ENCODE measurements at places on chromosomes 6 and 20.

DNA sequence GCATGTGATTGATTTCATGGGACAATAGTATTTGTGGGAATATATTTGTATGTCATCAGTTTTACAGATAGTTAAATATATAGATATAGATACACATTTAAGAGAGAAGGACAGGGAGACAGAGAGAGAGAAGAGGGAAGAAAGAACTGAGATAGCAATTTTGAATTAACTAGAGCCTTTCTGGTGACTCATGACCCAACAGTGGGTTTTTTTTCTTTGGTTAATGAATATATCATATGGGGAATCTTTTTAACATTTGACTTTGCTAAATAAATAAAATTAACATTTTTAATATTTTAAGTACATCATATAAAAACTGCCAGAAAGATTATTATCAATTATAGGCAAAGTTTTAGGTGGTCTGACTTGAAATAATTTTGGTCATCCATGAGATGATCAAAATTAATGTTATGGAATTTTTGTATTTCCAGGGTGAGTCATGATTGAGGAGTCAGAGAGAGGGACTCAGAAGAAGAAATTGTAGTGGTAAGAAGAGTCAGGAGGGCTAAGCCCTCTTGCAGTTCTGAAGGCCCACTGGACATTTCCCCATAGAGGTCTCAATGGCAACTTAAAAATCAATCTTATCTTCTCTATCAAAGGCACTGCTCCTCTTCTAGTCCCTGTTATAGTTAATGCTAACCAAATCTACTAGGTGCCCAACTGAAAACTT, 508.1 kb upstream of the MAP3K7 start:
- DNase-seq, result no peak

DNA sequence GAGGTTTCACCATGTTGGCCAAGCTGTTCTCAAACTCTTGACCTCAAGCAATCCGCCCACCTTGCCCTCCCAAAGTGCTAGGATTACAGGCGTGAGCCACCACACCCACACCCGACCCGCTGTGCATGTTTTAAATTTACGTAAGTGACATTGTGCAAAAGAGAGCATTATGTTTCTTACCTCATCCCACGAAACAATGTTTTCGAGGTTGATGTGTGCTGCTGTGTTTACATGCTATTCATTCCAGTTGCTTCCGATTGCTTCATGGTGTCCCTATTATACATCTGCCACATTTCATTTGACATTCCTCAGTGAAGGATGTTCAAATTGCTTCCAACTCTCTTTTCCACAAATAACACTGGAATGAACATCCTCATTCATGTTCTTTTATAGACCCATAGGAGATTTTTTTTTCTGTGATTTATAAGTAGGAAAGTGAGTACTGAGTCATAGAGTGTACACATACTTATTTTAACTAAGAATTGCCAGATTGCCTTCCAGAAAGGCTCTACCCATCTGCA, 403.9 kb upstream of the JARID2 start:
- no peak for DNase-seq

DNA sequence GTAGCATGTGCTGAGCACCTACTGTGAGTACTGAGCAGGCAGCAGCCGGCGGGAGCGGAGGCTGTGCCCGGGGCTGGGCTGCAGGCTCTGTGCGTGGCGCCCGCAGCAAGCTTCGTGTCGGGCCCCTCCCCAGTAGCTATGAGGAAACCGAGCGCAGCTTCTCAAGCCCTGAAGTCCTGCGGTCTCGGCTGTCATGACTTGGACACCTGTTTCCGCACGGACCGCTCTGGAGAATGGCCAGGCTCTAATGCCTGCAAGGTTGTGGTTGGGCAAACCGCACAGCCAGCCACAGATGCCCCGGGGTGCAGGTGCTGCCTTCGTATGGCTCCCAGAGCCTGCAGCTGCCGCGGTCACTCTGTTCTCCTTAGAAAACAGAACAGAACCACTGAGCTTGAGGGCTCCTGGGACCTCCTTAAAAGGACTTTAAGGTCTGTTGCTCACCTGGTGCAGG, 33.7 kb downstream of the PYGB start:
- no peak for DNase-seq

- no peak for DNase-seq
Measured at GRCh38 chr20:24955045-24955444, 6.0 kb downstream of the CST7 start.

- DNase-seq, result no peak
Measured at GRCh38 chr6:130098317-130098716, 79.9 kb downstream of the L3MBTL3 start.

GRCh38 chr6:8855411-8855810, 420.1 kb upstream of the SLC35B3 start:
- no peak for DNase-seq

DNA sequence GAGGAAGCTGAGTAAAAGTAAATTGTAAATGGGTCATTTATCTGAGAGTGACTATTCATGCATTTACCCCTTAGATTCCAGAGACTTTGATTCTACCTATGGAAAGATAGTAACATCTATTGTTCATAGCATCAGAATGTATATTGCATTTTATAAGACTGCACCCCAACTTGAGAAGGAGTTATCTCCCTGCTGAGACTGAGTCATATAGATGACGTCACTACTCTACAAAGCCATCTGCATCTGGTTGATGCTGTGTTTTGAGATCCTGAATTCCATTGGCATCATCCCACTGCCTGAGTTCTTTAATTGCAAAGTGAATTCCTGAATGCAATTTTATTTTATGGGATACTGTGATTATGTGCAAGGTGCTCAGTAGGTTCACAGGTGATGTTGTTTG, 444.0 kb upstream of the SLC35B3 start:
- no peak for DNase-seq

DNA sequence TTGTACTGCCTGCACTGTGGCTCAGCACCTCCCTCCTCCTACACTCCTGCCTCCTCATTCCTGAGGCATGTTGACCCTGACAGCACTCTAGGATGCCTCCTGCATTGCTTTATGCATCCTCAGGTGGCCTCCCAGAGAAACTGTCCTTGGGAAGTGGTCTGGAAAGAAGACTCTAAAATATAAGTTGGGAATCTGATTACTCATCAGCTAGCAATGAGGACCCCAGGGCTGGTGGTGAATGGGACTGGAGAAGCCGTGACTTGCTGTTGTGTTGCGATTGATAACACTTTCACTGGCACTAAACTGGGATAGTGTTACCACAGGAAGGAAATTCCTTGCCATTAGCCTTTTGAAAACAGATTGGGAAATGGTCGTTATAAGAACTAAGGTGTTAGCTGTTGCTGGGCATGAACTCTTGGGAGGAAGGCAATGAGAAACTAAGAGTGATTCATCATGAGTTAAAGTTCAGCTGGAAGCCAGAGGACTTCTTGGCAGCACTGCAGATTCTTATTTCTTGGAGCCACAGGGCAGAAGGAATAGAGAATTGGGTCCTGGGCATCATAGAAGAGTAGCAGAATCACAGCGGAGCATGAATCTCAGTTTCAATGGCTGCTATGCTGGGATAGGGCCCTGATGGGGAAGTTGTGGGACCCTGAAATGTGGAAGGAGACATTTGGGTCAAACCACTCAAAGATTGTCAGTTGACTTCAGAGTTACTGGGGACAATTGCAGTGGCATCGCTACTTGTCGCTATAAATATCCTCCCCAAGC, 10.1 kb upstream of the SIRPD start:
- DNase-seq, result no peak

DNA sequence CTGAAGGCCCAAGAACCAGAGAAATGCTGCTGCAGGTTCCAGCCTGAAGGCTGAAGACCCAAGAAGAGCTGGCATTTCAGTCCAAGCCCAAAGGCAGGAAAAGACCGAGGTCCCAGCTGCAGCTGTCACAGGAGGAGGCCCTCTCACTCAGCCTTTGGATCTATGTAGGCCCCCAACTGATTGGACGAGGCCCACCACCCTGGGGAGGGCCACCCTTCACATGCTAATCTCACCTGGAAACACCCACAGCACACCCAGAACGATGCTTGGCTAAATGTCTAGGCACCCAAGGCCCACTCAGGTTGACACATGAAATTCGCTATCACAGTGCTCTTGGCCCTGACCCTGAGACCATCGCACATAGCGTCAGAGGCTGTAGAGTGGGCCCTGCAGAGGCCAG, 6.8 kb downstream of the SLCO4A1 start:
- DNase-seq, result no peak

GRCh38 chr6:32809171-32809570, 7.6 kb downstream of the HLA-DOB start:
- DNase-seq, result no peak

DNA sequence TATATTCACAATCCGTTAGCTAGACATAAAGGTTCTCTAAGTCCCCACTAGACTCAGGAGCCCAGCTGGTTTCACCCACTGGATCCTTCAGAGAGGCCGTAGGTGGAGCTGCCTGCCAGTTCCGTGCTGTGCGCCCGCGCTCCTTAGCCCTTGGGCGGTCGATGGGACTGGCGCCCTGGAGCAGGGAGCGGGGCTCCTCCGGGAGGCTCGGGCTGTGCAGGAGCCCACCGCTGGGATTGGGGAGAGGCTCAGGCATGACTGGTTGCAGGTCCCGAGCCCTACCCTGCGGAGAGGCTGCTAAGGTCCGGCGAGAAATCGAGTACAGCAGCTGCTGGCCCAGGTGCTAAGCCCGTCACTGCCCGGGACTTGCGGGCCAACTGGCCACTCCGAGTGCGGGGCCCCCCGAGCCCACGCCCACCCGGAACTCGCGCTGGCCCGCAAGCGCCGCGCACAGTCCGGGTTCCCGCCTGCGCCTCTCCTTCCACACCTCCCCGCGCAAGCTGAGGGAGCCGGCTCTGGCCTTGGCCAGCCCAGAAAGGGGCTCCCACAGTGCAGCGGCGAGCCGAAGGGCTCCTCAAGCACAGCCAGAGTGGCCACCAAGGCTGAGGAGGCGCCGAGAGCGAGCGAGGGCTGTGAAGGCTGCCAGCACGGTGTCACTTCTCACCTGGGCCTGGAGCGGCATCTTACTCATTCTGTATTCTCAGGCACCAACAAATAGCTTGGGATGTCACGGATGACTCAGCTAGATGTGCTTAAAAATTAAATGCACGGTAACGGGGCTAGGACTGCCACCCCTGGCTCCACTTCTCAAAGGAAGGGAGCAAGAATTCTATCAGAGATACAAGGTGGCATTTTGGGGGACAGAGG, 44.1 kb downstream of the IRF4 start:
- no peak for DNase-seq

GRCh38 chr6:69985180-69985579, 118.8 kb downstream of the COL19A1 start:
- DNase-seq, result no peak

DNA sequence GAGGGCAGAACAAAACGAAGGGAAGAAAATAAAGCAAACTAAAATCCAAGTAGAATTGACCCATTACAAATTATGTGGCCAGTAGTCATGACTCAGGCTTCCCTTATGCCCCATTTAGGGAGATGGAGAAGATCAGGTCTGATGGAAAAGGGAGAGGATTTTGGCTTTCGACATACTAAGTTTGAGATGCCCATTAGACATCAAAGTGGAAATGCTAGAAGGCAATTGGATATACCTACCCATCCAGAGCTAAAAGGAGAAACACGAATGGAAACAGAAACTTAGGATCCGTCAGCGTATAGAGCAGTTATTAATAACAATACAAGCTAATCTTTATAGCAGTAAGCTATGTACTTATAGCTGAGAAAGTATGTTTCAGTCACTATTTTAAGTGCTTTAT, 4.8 kb downstream of the TRPC4AP start:
- DNase-seq, result no peak

GRCh38 chr20:6008254-6008653, 45.6 kb downstream of the LRRN4 start:
- no peak for DNase-seq

- DNase-seq, result no peak
Measured at GRCh38 chr6:52176550-52176949, 9.6 kb upstream of the IL17A start.

DNA sequence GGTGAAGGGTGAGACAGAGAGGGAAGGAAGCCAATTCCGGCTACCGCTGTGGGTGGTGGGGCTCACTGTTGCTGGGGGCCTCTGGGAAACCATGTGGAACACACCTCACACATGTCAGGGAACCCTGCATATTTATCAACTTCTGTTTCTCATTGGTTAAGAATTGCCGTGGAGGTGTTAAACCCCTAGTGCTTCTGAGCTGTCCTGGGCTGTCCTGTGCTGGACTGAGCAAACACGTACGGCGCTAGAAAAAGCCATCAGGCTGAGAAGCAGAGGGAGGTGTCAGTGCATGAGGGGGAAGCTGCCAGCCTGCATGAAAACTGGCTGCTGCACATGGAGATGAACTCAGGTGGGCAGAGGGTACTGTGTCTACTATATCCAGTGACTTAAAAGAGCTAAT, 103.9 kb upstream of the JAG1 start:
- no peak for DNase-seq

- DNase-seq, result no peak
Measured at GRCh38 chr6:80319196-80319595, 212.7 kb downstream of the BCKDHB start.

DNA sequence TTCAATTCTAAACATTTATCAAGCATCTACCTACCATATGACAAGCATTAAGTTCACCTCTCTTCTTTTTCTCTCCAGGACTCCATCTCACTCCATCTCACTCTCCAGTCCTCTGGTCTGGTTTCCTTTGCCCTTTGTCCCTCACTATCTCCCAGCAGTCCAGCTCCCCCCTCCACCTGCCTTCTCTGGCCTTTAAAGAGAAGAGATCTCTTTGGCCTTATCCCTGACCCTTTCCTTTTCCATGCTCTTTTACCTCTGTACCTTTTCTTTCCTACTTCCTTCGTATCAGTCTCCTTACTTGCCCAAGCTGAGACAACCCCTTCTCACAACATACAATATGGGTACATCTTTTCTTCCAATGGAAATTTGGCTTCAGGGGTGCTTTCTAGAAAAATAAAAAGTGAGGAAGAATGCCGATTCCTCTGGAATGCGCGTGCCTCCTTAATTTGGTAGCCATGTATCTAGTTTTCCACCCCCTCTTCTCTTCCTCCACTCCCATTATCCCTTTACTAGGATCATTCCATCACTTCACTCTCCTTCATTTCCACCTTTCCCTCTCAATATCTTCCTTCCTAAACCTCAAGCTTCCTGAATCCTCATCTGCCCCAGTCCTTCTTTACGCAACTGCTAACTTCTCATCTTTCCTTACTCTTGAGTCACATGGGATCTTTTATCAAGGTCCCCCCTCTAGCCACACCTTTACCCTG, 745 bp upstream of the AGPAT1 start:
- no peak for DNase-seq

DNA sequence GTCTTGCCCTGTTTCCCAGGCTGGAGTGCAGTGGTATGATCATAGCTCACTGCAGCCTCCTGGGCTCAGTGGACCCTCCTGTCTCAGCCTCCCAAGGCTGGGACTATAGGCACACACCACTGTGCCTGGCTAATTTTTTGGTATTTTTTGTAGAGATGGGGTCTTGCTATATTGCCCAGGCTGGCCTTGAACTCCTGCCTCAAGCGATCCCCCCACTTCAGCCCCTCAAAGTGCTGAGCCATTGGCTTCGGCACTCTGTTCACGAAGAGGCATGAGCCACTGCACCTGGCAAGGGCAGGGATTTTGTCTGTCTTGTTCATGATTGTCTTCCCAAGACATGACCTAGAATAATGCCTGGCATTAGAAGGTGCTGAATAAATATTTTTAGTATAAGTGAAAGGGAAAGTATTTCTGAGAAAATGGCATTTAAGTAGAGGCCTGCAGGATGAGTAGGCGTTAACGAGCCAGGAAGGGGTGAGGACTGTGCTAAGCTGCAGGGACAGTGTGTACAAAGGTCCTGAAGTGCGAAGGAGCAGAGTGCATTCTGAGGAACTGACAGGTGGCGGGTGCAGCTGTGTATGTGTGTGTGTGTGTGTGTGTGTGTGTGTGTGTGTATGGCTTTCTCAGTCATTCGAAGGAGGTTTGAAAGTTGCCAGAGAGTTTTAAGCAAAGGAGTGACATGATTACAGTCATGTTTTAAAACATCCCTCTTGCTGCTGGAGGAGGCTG, 43.0 kb downstream of the VEGFA start:
- DNase-seq, result no peak

GRCh38 chr6:35391240-35391968, 49.0 kb downstream of the PPARD start:
- DNase-seq, result no peak

Data from cortex of kidney (tissue), 1 donor.